ENCODE measurements at places on chromosomes 11 and 22.
A peak's percentile ranks its signal among the peaks of the same experiment; 100 is the strongest.

DNA sequence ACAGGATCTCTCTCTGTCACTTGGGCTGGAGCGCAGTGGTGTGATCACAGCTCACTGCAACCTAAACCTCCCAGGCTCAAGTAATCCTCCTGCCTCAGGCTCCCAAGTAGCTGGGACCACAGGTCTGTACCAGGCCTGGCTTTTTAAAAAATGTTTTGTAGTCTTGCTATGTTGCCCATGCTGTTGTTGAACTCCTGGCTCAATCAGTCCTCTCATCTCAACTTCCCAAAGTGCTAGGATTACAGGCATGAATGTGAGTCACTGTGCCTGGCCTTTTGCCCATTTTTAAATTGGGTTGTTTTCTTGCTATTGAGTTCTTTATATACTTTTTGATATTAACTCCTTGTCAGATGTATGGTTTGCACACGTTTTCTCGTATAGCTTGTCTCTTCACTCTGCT is 33.0 kb upstream of the PITPNB start:
- DNase-seq: no peak

DNA sequence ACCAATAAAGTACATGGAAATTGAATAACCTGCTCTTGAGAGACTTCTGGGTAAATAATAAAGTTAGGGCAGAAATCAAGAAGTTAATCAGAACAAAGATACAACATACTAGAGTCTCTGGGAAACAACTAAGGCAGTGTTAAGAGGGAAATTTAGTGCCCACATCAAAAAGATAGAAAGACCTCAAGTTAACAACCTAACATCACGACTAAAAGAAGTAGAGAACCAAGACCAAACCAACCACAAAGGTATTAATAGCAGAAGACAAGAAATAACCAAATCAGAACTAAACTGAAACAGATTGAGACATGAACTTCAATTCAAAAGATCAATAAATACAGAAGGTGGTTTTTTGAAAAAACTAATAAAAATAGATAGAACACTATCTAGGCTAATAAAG is 140.7 kb downstream of the JRKL start:
- no peak for DNase-seq

DNA sequence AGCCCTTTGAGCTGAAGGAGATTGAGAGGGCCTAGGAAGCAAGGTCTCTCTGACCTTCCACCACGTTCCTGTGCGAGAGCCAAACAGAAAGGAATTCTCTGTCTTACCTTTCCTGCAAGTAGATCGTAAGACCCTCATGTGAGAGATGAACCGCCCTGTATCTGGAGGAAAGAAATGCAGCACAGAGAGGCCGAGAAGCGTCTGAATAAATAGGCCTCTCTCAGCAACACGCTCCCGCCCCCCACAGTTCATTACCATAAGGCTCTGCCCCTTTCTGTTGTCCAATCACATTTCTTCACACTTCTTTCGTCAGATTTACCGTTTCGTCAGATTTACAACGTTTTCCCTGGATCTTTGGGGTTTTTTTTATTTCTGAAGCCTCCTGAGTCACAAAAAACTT is 90.3 kb downstream of the BLID start:
- no peak for DNase-seq

GRCh38 chr11:93697611-93698010 is 36.1 kb downstream of the CEP295 start:
- DNase-seq: no peak

- no peak for DNase-seq
Measured at GRCh38 chr11:115428306-115428705, 75.9 kb downstream of the CADM1 start.

GRCh38 chr11:26976389-26976788 is 17.5 kb upstream of the FIBIN start:
- DNase-seq: no peak

GRCh38 chr22:17549183-17549582 is 14.1 kb upstream of the SLC25A18 start:
- DNase-seq: no peak

- DNase-seq: no peak
Measured at GRCh38 chr11:75790986-75791385, 22.4 kb downstream of the DGAT2 start.

DNA sequence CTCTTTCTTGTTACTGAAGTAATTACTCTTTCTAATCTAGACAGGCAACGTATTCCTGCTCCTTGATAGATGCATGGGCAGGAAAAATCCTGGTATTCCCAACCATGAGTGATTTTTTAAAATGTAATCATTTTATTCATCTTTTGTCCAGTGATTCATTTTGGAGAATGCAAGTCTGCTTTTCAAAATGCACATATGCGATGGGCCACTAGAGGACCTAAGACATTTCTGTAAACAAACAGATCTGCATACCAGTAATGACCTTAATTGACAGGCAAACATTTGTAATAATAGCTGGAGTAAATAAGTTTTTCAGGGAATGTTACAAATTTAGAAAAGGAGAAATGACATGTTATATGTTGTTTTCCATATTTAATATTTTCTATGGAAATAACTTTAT is 1167.6 kb downstream of the JRKL start:
- DNase-seq: no peak

GRCh38 chr22:39173050-39173706 is 20.7 kb upstream of the CBX7 start:
- DNase-seq: no peak

DNA sequence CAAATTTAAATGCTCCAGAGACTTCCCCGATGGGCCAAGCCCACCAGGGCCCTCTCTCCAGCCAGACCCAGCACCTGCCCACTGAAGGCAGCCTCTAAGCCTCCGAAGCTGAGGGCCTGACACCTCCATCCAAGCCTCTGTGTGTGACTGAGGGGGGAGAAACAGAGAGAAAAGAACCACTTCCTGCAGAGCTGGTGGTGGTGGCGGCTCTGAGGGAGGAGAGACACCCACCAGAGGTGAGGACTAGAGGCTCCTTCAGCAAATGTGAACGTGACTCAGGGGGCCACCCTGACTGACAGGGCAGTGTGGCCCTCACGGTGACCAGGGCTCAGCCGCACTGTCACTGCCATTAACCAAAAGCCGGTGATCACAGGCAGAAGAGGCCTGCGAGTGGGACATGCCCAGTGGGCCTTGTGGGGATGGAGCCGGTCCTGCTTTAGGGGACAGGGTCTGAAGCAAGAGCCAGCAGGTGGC is 31.0 kb upstream of the CD5 start:
- no peak for DNase-seq

DNA sequence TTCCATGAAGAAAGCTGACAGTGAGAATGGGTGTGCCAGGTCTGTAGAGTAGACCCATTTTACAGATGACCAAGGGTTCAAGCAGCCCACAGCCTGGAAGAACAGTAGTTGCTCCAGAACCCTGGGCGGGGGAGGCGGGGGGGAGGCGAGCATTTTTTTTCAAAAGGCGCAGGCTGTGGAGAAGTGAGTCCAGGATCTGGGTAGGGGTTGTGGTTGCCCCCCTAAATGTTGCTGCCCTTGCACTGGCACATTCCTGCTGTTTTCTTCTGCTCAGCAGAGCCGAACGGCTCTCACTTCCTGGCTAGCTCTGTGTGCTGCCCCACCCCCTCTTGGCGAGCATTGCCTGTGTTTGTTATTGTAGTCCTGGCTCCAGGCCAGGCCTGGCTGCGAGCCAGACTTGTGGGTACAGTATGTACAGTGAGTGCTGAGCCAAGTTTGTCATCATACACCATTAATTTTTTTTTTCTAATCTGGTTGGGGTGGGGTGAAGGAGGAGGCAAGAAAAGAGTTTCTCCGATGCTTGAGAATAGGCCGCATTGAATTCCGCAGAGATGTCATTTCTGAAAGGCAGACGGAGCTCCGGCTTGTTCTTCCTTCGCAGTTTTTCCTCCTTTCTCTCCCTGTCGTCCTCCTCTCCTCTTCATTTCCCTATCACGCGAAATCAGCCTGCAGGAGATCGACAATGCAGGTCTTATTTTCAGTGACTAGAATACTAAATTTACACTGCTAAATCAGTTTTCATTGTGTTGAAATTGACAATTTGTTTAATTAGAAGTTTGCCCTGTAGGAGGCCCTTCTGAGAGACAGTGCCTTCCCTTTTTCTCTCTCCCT is 100.5 kb downstream of the ZBTB16 start:
- peak; percentile 87 for DNase-seq

DNA sequence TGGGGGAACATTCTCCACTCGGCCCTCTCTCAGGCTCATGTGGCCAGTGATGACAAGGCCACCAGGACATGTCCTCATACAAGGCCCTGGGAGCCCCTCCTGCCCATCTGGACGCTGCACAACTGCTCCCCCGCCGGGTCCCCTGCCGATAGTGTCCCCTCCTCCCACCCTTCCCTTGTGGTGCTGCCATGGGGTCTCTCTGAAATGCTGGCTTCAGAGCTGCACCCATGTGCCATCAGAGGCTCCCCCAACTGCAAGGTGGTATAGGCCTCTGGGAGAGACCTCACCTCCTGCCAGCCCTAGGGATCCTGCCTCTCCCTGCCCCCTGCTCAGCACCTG is 113.0 kb downstream of the KCNQ1OT1 start:
- DNase-seq: no peak

All from putamen (tissue), 1 donor.